GF-D8 (cell line): ENCODE measurements at places on chromosomes 2 and 18.

DNA sequence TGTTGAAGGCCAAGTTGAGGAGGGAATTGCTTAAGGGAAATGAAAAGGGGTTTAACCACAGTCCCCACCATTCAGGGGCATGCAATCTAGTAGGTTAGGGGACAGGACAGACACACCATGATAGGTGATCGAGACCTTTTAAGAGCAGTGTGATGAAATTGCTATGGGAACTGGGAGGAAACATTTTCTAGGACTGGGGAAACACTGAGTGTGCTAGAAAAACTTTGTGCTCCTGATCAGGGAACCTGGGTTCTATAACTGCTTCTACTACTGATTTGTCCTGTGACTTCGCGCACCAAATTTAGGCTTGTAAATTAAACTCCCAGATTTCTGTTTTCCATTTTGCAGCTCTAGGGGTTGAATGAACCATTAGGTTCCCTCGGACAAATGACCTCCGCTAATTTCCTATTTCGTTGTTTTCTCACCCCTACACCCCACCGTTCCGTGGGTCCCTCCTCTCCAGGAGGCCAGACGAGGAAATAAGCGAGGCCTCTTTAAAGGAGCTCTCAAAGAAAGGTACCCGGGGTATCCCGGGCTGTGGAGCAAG is 371 bp upstream of the LCLAT1 start:
- peak; percentile 11 for DNase-seq

GRCh38 chr18:32831781-32832180 is 59.0 kb upstream of the KLHL14 start:
- DNase-seq = no peak

DNA sequence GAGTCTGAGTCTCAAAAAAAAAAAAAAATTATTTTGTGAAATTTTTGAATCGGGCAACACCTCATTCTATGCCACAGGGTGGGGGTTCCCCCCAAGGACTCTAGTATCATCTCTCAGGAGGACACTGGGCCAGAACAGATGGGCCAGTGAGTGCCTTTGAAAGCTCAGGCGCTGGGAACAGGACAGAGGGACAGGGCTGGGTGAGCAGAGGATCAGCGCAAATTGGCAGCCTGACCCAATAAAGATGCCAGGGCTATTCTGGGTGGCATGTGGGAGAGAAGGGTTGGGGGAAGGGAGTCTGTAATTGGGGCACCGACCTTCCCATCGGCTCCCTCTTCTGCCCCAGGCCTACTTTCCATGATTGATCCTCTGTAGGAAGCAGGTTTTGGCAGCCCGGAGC is 44.0 kb downstream of the KIF3C start:
- DNase-seq = no peak

DNA sequence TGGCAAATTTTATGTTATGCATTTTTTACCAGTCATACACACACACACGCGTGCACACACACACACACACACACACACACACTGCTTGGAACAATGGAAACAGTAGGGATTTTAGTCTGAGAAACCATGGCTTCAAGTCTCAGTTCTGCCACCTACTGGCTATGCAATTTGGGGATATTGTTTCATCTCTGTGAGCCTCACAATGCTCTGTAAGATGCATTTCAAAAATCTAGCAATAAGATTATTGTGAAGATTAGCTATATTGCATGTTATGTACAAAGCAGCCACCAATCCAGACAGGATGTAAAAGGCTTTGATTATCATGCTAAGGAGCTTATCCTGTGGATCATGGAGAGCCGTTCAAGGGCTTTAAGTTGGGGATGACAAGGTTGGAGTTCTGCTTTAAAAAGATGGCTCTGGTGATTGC is 401.4 kb downstream of the NBAS start:
- peak; percentile 22 for DNase-seq

GRCh38 chr2:9258953-9259399 is 52.4 kb downstream of the ASAP2 start:
- DNase-seq = no peak

DNA sequence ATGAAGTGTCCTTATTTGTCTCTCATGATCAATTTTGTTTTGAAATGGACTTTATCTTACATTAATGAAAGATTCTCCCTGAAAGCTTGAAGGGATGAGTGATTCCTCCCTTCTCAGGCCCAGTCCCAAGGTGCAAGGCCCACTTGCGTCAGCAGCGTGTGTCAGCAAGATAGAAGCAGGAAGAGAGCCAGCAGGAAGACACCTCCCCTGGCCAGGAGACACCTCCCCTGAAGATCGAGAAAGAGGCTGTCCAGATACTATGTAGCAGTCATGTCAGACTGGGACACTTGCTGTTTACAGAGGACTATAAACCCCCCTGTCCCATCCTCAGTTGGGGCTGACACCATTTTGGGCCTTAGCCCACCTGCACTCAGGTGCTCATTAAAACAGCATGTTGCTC is 38.3 kb downstream of the TIMM21 start:
- no peak for DNase-seq
